ENCODE measurements at places on chromosomes 13 and 19.

DNA sequence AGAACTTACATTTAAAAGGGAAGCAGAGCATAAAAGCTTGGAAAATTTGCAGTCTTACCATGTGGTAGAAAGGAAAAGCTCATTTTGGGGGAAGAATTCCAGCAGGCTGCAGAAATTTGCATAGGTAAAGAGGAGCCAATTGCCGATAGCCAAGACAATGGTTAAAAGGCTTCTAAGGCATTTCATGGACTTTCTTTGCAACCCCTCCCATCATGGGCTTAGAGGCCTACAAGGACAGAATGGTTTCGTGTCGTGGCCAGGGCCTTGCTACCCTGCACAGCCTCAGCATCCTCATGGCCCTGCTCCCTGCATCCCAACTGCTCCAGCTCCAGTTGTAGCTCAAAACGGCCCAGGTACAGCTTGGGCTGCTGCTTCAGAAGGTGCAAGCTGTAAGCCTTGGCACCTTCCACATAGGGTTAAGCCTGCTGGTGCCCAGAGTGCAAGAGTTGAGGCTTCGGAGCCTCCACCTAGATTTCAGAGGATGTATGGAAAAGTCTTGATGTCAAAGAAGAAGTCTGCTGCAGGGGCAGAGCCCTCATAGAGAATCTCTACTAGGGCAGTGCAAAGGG lies 420.3 kb downstream of the PCDH17 start:
- DNase-seq = no peak

DNA sequence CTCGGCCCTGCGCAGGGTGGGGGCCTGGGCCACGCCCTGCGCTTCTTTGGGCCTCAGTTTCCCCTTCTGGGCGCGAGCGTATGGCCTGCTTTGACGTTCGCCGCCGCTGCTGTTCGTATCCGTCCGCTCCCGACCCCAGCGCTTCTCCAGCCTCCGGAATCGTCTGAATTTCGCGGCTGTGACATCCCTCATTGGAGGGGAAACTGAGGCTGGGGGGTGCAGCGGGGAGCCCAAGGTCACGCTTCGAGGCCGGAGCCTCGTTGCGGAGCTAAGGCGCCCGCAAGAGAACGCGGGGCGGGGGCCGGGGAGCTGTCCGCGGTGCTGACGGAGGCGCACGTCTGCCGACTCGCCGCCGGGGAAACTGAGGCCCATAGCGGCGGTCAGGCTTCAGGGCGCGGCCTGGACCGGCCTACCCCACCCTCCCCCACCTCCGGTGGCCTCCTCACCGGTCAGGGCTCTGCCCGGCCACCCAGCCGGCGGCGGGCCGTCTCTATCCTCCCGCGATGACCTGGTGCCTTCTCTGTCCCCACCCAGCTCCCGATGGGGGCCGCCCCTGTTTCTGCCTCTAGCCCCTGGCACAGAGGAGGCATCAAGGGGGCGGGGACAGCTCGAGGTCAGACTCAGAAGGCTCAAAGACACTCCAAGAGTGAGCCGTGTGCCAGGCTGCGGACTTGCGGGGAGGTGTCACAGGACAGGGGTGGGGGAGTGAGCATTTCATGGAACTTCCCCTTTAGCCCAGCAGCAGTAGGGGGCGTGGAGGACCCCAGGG lies 3.0 kb upstream of the APC2 start:
- DNase-seq = no peak

- DNase-seq = no peak
Observed at GRCh38 chr13:109160357-109160756, 530.9 kb downstream of the MYO16 start.

DNA sequence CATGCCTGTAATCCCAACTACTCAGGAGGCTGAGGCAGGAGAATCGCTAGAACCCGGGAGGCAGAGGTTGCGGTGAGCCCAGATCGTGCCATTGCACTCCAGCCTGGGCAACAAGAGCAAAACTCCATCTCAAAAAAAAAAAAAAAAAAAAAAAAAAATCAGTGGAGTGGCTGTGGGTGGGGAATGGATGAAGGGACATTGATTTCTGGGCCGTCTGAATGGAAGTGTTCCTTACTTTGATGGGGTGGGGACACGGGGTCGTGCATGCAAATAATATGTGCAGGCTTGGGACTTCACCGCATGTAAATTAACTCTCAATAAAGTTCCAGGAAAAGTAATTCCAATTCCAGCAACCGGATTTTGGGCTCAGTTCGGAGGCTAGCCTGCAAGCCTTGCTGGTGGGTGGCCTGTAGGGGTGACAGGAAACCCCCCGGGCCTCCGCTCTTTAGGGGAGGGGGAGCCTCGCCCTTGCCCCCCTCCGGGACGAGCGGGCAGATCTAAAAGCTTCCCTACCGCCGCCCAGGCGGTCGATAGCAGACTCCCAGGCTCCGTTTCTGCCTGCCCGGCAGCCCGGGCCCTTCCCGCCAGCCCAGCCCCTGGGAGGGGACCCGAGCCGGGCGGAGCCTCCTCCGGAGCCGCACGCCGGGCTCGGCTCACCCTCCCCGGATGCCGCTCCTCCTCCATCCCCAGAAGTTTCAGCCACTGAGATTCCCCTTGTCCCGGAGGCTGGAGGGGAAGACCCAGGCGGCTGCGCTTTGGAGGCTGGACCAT lies 48.0 kb upstream of the ADGRE5 start:
- no peak for DNase-seq

GRCh38 chr13:26255115-26255514 lies 1.2 kb downstream of the CDK8 start:
- no peak for DNase-seq

DNA sequence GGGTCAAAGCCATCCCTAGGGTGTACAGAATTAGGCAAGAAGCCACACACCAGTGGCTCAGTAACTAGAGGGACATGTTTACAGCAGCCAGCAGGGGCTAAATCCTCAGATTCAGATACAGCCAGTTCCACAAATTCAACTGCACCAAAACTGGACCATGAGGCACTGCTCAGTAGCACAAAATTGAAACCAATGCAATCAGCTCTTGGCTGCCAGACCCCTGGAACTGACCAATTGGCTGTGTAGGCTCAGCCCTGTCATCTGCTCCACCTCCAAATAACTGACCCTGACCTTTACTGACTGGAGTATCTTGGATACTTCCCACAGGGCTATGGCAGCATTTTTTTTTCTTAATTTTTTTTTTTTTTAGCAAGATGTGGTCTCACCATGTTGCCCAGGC lies 226.5 kb downstream of the FOXO1 start:
- no peak for DNase-seq

DNA sequence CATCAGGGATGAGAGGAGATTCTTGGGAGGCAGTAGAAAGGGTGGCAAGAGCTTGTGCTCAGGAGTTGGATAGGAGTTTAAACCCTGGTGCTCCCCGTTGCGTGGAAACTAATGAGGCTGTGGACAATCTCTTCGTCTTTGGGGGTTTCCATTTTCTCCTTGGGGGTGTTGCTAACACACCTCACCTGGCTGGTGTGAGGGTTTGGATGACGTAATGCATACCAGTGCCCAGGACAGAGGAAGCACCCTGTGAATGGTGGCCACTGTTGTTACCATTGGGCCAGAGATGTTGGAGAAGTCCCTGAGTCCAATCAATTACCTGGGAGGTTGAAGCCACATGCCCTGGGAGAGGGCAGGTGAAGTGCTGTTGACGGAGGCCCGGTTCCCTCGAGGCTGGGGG lies 146.5 kb downstream of the URI1 start:
- no peak for DNase-seq

GRCh38 chr19:46449228-46449627 lies 20.5 kb upstream of the PNMA8C start:
- no peak for DNase-seq

DNA sequence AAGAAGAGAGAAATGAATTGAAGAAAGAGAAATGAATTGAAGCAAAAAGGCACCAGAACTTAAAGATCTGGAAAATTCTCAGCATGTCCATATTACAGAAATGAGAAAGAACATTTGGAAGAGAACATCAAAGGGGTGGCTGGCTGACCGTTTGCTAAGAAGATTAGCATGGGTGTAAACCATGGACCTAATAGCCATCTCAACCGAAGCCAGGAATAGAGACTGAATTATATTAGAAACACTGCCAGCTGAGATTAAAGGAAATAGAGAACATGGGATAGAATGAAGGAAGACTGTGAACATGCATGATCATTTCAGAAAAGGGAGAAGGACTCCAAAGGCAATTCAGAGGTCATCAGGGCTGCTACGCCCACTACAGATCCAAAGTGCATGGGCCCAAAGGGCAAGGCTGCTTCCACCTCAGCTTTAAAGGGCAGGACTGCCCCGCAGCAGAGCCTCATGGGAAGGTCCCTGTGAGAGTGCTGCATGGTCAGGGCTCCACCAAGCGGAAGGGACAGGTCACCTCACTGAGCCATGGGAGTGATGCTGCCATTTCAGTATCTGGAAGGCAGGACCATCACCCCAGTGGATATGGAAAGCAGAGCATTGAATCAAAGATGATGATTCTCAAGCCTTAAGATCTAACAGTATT lies 23.1 kb downstream of the FNDC3A start:
- DNase-seq = no peak

- no peak for DNase-seq
Observed at GRCh38 chr13:99873141-99873540, 98.4 kb downstream of the ZIC5 start.

GRCh38 chr13:85427416-85427815 lies 371.8 kb downstream of the SLITRK6 start:
- DNase-seq = no peak

GRCh38 chr13:27349458-27349857 lies 75.0 kb upstream of the GTF3A start:
- no peak for DNase-seq

DNA sequence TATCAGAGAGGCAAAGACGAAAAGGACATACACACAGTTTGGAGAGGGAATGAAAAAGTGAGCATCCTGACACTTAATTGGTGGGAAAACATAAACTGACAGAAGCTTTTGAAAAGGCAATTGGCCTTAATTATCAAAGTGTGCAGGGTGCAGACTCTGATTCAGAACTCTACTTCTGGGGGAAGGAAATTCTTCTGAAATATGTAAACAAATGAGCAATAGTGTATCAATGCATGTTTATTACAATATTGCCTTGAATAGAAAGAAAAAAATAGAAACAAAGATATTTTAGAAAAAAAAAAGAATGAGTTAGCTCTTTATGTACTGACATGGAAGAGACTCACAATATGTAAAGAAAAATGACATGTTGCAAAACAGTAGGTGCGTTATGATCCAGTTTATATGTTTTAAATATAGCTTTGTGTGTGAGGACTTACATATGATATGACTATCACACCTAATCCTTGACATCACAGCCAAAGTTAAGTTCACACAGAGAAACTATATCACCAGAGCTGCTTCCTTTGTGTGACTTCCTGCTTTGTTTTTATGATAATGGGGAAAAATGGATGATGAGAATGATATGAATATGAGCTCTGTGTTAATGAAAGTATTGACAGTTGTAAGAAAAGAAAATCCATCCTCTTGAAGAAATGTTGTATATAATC lies 182.4 kb downstream of the KCTD12 start:
- DNase-seq = no peak

DNA sequence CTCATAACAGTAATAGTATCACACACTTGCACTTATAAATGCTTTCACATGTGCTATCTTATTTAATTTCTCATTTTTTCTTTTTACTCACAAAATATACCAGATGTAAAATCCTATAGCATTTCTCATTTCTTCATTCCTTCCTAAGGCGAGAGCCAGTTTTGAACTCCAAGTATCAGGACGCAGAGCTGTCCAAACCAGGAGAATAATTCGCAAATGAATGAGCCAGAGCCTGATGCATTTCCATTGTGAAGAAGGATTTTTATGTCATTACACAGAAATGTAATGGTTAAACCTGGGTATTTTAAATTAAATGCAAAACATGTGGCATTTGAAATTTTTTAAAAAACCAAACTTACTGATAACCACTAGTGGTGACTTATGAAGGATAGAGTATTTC lies 244.3 kb downstream of the RGCC start:
- no peak for DNase-seq

DNA sequence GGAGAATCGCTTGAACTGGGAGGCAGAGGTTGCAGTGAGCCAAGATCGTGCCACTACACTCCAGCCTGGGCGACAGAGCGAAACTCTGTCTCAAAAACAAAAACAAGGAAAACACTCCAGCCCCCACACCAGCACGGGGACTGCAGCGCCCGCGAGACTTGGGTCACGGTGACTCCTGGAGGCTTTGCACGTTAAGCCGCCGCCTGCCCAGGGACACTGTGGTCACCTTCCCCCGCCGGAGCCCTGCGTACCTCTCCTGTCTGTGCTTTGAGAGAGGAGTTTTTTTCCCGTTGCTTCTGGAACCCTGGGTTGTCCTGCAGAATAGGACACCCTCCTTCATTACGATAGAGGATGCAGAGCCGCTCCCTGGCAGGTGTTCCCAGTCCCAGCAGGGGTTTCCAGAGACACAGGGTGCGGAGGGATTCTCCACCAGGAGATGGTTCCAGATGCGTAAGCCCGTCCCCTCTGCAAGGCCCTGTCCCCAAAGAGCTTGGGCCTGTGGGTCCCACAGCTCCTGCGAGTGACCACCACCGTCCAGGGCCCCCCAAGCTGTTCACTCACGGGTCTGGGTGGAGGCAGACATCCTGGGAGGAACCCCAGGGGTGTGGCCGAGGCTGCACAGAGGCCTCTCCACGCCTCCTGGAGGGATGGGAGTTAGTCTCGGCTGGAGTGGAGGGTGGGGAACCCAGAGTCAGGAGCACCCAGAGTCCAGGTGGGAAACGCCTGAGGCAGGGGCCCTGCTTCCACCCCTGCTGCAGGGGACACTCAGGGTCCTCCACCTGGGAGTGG lies 42.8 kb upstream of the NDUFS7 start:
- no peak for DNase-seq

DNA sequence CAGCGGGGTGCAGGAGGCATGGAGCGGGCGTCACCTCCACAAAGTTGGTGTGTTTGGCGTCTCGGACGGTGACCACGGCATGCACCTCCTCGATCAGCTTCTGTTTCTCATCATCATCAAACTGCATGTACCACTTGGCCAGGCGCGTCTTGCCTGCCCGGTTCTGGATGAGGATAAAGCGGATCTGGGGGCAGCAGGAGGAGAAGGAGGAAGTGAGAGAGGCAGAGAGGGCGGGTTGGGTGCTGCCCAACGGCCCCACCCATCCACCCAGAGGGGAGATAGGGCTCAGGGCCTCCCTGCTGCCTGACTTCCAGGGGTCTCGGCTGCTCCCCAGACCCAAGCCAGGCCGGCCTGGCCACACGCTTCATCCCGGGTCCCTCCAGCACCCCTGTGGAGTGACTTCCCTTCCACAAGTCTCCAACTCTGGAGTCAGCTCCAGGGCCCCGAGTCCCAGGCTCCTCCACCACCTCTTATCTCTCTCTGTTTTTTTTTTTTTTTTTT lies 4.6 kb downstream of the AP2S1 start:
- no peak for DNase-seq
